ENCODE measurements at places on chromosomes 6 and 20.

DNA sequence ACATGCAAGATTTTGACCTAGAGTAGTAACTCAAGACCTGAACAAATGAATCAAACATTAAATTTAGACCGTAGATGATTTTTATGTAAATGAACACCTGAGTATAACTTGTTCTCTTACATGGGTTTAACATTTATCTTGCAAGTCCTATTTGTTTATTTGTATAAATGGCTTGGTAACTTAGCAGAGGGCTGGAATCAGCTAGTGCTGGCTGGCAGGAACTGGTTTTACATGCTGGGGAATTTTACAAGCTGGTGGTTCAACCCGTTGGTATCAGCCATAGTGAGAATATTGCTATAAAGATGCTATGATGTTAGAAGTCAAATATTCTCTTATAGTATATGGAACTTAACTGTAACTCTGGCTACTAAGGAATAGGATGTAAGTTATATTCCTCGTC is 8.9 kb downstream of the SLC22A2 start:
- no peak for DNase-seq

GRCh38 chr6:30688569-30688968 is 2.1 kb upstream of the PPP1R18 start:
- DNase-seq, result no peak

GRCh38 chr20:59814840-59815340 is 118.5 kb downstream of the SYCP2 start:
- no peak for DNase-seq

GRCh38 chr6:132812255-132812732 is 2.1 kb upstream of the RPS12 start:
- DNase-seq, result peak; percentile 57

DNA sequence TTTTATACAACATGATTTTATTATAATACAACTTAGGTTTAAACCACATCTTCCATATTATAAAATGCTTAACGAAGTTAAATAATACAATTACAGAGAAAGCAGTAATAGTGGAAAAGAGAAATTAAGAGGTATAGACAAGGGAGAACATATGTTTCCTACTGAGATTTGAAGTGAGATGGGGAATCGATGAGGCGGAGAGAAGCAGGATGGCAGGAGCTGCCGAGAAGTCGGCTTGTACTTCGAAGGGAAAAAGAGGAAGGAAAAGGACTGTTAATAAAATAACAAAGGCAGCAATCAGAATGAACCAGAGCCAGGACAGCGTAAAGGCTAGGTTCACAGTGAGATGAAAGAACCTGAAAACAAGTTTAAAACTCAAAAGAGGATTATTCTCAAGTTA is 15.4 kb downstream of the FBXL4 start:
- no peak for DNase-seq

DNA sequence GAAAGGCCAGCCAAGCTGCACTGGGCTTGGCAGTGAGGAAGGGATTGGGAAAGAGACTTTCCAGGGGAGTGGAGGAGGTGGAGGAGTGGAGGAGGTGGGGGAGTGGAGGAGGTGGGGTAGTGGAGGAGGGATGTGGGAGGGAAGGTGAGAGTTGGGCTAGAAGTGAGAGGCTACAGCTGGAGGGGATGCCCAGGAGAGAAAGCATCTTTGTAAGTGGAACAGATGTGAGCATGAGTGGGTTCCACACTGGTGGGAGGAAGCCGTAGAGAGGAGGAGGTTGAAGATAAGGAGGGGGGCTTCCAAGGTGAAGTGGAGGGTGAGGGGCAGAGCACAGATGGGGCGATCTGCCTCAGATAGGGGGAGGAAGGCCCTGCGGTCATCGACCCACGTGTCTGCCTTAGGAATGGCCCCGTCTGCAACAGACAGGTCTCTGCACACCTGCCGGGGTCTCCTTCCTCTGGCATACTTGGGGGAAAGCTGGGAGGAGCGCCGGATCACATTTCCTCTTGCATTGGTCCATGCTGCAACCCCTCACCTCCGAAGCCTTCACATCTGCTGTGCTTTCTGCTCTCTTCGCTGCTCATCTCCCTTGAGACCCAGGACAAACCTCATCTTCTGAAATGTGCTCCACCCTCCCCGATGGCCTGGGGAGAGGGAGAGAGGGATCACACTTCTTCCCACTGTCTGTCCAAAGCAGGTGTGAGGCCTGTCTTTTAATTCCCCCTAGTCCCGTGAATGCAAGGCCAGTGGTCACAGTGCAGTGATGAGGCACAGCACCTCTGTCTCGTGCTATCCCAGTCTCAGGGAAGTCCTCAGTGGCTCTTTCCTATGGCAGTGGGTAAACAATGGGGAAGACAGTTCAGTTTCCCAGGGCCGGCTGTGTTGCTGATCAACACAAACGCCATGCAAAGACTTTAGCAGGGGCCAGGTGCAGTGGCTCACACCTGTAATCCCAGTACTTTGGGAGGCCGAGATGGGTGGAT is 48.6 kb upstream of the SNX9 start:
- no peak for DNase-seq

DNA sequence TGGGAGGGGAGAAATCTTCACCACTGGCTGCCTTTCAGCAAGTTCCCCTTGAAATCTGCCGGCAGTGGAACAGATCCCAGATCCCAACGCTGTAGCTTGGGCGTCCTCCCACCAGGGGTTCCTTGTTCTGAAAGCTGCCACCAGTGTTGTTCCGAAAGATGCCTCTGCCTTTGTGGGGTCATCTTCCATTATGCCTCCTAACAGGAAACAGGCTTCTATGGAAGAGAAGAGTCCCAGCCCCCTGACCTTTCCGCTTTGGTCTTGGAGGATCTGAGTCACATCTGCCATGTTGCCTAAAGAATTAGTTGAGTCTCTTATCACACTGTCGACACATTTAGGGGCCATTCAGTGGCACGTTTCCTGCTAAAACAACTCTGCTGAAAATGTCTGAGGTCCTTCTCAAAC is 57.5 kb upstream of the NFATC2 start:
- no peak for DNase-seq

GRCh38 chr20:63930971-63931553 is 25.2 kb downstream of the UCKL1 start:
- no peak for DNase-seq

- DNase-seq, result no peak
Measured at GRCh38 chr6:107441682-107442081, 17.7 kb downstream of the PDSS2 start.

GRCh38 chr6:148565930-148566663 is 180.7 kb upstream of the UST start:
- DNase-seq, result peak; percentile 77

DNA sequence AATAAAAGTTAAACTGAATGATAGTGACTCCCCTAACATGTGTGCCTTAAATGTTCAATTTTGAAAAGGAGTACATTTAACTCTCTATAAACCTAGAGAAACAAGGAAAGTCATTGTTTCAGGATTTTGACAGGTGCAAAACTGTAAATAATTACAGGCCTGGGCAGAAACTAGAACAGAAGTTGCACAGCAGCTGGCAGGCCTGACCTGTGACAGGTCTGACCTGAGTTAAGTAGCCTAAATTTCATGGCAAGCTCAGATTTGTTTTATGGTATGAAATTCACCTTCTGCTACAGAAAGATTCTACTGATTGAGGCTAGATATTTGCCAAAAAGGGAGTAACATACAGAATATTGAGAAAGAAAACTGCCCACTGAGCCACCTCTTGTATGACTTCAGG is 166.1 kb downstream of the CDKAL1 start:
- DNase-seq, result no peak

DNA sequence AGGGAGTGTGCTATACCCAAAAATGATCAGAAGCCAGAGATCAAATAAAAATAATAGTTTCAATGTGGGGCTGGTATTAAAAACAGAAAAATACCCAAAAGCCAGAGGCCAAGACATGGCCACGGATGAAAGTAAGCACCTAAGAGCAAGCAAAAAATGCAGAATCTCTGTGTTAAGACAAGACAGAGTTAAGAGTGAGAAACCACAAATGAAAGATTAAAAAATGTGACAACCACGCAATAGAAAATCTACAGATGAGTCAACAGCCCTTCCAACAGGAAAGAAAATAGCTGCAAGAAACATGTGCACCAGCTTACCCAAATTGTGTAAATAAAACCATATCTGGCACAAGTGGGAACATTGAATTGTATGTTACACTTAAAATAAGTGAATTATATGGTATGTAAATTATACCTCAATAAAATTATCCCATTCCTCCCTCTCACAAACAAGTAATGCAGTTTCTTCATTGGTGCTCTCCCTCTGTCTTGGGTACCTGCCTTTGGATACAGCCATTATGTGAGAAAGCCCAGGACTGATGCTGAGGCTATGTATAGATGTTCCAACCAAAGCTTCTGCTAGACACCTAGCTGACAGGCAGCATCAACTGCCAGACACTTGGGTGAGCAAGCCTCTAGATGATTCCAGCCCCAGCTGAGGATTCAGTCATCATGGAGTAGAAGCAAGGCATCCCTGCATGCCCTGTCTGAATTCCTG is 55.3 kb upstream of the UFL1 start:
- DNase-seq, result no peak

- DNase-seq, result no peak
Measured at GRCh38 chr6:112482373-112482772, 135.2 kb downstream of the RFPL4B start.

DNA sequence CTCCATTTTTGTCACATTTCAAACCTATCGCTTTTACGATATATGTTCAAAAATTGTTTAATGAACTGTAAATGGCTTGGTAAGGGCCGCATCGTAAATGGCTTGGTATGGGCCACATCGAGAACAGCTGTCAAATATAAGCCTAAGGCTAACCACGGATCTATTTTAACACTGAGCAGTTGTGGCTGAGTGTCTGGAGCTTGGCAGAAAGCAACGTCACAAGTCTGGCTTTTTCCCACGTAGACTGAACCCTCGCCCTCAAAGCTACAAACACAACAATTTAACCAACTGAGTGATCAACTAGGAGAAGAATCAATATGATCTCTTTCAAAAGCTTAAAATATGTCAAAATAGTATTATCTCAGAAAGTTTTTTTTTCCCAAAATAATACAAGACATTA is 71.4 kb upstream of the PRSS16 start:
- peak; percentile 26 for DNase-seq

DNA sequence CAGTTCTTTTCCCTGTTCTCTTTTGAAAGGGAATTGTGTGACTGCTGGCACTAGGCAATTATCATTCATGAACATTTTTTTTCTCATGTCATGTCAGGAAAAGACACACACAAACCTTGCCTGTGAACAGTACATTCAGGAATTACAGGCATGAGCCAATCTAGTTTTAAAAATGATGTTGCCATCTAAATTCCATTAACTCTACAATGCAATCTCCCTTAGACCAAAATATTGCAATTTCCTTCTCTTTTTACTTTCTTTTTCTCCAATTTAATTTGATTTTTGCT is 127.5 kb upstream of the STMND1 start:
- DNase-seq, result peak; percentile 45

- peak; percentile 3 for DNase-seq
Measured at GRCh38 chr20:36988494-36988966, 37.0 kb upstream of the SAMHD1 start.

DNA sequence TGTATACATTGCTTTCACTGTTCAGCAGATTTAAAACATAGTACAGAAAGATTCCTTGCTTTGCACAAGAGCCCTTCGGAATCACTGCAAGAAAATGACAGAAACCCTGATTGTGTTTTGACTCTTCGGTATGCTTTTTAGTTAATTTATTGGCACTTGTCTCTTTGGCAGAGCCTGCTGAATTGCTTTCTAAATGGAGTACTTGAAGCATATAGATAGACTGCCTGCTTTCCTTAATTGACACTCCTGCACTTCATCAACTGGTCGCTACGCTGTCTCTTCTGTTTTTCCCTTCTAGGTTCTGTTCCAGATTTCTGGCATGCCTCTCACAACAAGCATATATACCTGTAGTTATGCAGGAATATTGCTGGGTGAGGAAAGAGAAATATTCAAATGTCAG is 22.4 kb upstream of the RBM24 start:
- DNase-seq, result no peak

- DNase-seq, result peak; percentile 62
Measured at GRCh38 chr20:41734506-41734945, 116.3 kb upstream of the CHD6 start.

All from adipocyte (in vitro differentiated cells).